GM23338 (cell line): ENCODE measurements at places on chromosomes 3 and 15. TPM values are rescaled to one million over a fixed set of nuclear protein-coding genes. Genes with fewer than 3 reads are reported as not detected.

The OSBPL10 gene
- 149 and 204 TPM in 2 replicates for total RNA-seq

The AEN gene
- 218 and 220 TPM in 2 replicates for total RNA-seq

The HCLS1 gene
- total RNA-seq, result 0.66 and 0.93 TPM in 2 replicates

The ATP6V1A gene
- 80.8 and 87.3 TPM in 2 replicates for total RNA-seq

The SNTN gene
- not detected in 2 replicates for total RNA-seq

The KCNMB3 gene
- total RNA-seq, result 0.58 and 1.3 TPM in 2 replicates

The GPR171 gene
- not detected in 2 replicates for total RNA-seq

The PLA2G4E gene
- not detected in 2 replicates for total RNA-seq

The POLQ gene
- 14.7 and 20.6 TPM in 2 replicates for total RNA-seq

The PCSK6 gene
- 6.7 and 7.8 TPM in 2 replicates for total RNA-seq

The RBPMS2 gene
- 36.9 and 53.3 TPM in 2 replicates for total RNA-seq

The IL17RD gene
- total RNA-seq, result 79.6 and 104 TPM in 2 replicates

GRCh38 chr3:19264424-19264823 is 116.1 kb downstream of the KCNH8 start:
- H3K4me3 ChIP-seq, result no peak overlapping the region
- no peaks in the 10 kb centered on the region for H3K36me3 ChIP-seq
- H3K4me1 ChIP-seq, result peaks cover 24% of the 10 kb centered on the region
- no peaks in the 10 kb centered on the region for H3K27me3 ChIP-seq

DNA sequence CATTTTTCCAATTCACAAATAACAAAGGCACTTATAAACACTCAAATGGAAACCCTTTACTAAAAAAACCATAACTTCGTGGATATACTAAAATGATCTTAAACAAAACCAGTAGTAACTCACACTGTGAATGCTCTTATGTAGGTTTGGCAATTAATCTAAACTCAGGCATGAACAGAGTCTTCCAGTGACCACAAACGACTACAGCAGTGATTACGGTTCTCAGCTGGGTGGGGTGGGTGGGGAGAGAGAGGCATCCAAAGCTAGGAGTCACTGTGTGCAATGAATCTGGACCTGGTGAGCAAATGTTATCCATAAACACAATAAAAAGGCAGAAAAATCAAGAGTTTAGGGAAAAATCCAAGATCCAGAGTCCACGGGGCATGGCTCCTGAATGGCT is 21.3 kb downstream of the SLC12A8 start:
- H3K4me3 ChIP-seq, result no peak overlapping the region
- no peaks in the 10 kb centered on the region; the same call in 1 of the 2 replicates for H3K36me3 ChIP-seq
- DNase-seq, result no peak
- H3K27ac ChIP-seq, result no peak overlapping the region
- no peaks in the 10 kb centered on the region for H3K27me3 ChIP-seq

DNA sequence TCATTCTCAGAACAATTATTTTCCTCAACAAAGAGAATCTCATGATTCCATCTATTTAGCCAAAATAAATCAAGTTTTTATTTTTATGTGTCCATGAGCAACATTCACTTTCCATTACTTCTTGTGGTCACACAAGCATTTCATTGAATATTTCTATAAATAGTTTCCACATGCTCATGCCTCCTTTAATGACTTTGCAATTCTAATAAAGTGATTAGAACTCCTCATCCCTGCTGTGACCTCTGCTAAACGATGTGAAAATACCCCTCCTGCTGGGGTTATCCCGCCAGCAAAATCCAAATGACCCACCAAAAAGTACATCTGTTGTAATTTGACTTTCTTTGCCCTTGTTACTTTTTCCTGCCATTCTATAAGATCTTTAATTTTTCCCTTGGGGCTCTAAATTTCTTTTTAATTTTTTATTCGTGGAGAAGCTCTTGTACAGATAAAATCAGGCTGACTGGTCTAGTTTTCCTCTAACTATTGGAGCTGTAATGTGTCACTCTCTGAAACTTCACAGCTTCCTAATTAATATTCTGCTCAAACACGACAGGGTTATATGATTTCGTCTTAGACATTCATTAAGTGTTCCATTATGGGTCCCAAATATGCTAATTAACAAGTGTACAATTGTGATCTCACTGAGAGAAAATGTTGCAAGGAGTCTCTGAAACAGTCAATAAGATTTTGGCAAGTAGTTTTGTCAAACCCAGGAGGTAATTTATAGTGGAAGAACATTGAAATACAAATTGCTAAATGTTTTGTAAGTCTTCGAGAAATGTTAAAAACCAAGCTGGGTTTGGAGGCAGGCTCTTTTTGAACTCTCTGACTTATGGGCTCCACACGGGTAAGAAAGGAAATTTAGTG is 533.1 kb upstream of the NAALADL2 start:
- no peaks in the 10 kb centered on the region; the same call in 1 of the 2 replicates for H3K4me1 ChIP-seq
- H3K36me3 ChIP-seq, result no peaks in the 10 kb centered on the region
- DNase-seq, result peak; percentile 24
- no peak overlapping the region for H3K4me3 ChIP-seq

- H3K4me3 ChIP-seq, result no peak overlapping the region
- no peaks in the 10 kb centered on the region for H3K36me3 ChIP-seq
- peaks cover 6% of the 10 kb centered on the region for H3K4me1 ChIP-seq
- H3K27ac ChIP-seq, result no peak overlapping the region
- H3K27me3 ChIP-seq, result no peaks in the 10 kb centered on the region
- no peak for DNase-seq
These were observed 1185.8 kb upstream of the ALCAM start for GRCh38 chr3:104180906-104181305.

GRCh38 chr3:141193066-141193830 is 38.4 kb upstream of the PXYLP1 start:
- H3K36me3 ChIP-seq, result no peaks in the 10 kb centered on the region
- no peak for DNase-seq
- H3K27ac ChIP-seq, result no peak overlapping the region
- no peaks in the 10 kb centered on the region for H3K4me1 ChIP-seq

- no peak overlapping the region for H3K4me3 ChIP-seq
- DNase-seq, result no peak
- H3K4me1 ChIP-seq, result no peaks in the 10 kb centered on the region
- no peak overlapping the region for H3K27ac ChIP-seq
These were observed 119.4 kb downstream of the SUCLG2 start for GRCh38 chr3:67535006-67535405.

- no peak for DNase-seq
- H3K4me3 ChIP-seq, result no peak overlapping the region
- H3K27ac ChIP-seq, result no peak overlapping the region
- no peaks in the 10 kb centered on the region for H3K36me3 ChIP-seq
- no peaks in the 10 kb centered on the region for H3K27me3 ChIP-seq
These were observed 6.1 kb upstream of the LRRC15 start for GRCh38 chr3:194375473-194376240.

- no peaks in the 10 kb centered on the region for H3K27me3 ChIP-seq
- H3K27ac ChIP-seq, result no peak overlapping the region
- no peak for DNase-seq
- peaks cover 32% of the 10 kb centered on the region for H3K4me1 ChIP-seq
These were observed 177.3 kb downstream of the CDIN1 start for GRCh38 chr15:36756707-36757106.

DNA sequence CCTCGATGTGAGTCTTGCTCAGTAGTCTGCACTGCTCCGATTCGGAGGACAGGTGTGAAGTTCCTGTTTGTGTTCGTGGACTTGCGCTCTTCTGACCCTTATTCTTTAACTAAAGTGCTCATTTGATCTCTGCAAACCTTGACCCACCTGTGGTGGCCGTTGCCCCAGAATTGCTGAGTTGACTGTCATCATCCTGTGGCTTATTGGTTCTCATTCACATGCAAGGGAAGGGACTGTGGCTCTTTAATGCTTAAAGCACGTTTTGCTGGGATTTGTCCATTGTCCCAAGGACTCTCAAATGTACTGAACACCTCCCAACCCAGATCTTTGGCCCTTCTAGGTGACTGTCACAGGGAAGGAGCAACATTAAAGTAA is 13.4 kb downstream of the SYNM start:
- H3K4me3 ChIP-seq, result no peak overlapping the region
- H3K4me1 ChIP-seq, result no peaks in the 10 kb centered on the region
- no peak overlapping the region for H3K27ac ChIP-seq
- H3K36me3 ChIP-seq, result no peaks in the 10 kb centered on the region
- no peak for DNase-seq

GRCh38 chr3:116056280-116056679 is 389.0 kb downstream of the LSAMP start:
- H3K36me3 ChIP-seq, result no peaks in the 10 kb centered on the region
- no peak overlapping the region for H3K27ac ChIP-seq
- no peaks in the 10 kb centered on the region for H3K27me3 ChIP-seq
- no peak for DNase-seq
- H3K4me1 ChIP-seq, result no peaks in the 10 kb centered on the region; the same call in 1 of the 2 replicates

- no peaks in the 10 kb centered on the region for H3K4me1 ChIP-seq
- no peak overlapping the region for H3K27ac ChIP-seq
- H3K4me3 ChIP-seq, result no peak overlapping the region
- H3K36me3 ChIP-seq, result no peaks in the 10 kb centered on the region
- no peaks in the 10 kb centered on the region for H3K27me3 ChIP-seq
These were observed 59.5 kb upstream of the POU1F1 start for GRCh38 chr3:87335931-87336330.

GRCh38 chr3:40237889-40238571 is 71.5 kb upstream of the EIF1B start:
- H3K27me3 ChIP-seq, result no peaks in the 10 kb centered on the region
- peak; percentile 73 for DNase-seq
- H3K4me1 ChIP-seq, result peaks cover 3% of the 10 kb centered on the region; the same call in 1 of the 2 replicates
- no peaks in the 10 kb centered on the region for H3K36me3 ChIP-seq
- no peak overlapping the region for H3K4me3 ChIP-seq

GRCh38 chr3:46913644-46914043 is 36.1 kb downstream of the PTH1R start:
- no peak for DNase-seq
- H3K27ac ChIP-seq, result no peak overlapping the region

GRCh38 chr3:193813501-193813830 is 220.5 kb downstream of the OPA1 start:
- H3K4me1 ChIP-seq, result peaks cover 88% of the 10 kb centered on the region
- no peaks in the 10 kb centered on the region for H3K36me3 ChIP-seq
- peak; percentile 61 for DNase-seq
- H3K27ac ChIP-seq, result peak overlapping the region; percentile 96

- no peak overlapping the region for H3K4me3 ChIP-seq
- peaks cover 21% of the 10 kb centered on the region for H3K4me1 ChIP-seq
- no peak for DNase-seq
- H3K27me3 ChIP-seq, result no peaks in the 10 kb centered on the region
These were observed 21.3 kb upstream of the RSL24D1 start for GRCh38 chr15:55218056-55218455.

GRCh38 chr3:151371526-151371925 is 13.0 kb downstream of the P2RY12 start:
- H3K4me1 ChIP-seq, result no peaks in the 10 kb centered on the region
- no peaks in the 10 kb centered on the region for H3K27me3 ChIP-seq
- DNase-seq, result no peak
- no peak overlapping the region for H3K27ac ChIP-seq
- H3K4me3 ChIP-seq, result no peak overlapping the region

- no peak overlapping the region for H3K27ac ChIP-seq
- no peaks in the 10 kb centered on the region for H3K36me3 ChIP-seq
- H3K4me1 ChIP-seq, result peaks cover 28% of the 10 kb centered on the region
- peak; percentile 56 for DNase-seq
These were observed 223.2 kb downstream of the MTHFS start for GRCh38 chr15:79673416-79674123.

- H3K4me3 ChIP-seq, result no peak overlapping the region
- DNase-seq, result no peak
- no peaks in the 10 kb centered on the region for H3K36me3 ChIP-seq
- peaks cover 4% of the 10 kb centered on the region; the same call in 1 of the 2 replicates for H3K4me1 ChIP-seq
- H3K27ac ChIP-seq, result no peak overlapping the region
These were observed 80.6 kb downstream of the CCR1 start for GRCh38 chr3:46127503-46127902.

DNA sequence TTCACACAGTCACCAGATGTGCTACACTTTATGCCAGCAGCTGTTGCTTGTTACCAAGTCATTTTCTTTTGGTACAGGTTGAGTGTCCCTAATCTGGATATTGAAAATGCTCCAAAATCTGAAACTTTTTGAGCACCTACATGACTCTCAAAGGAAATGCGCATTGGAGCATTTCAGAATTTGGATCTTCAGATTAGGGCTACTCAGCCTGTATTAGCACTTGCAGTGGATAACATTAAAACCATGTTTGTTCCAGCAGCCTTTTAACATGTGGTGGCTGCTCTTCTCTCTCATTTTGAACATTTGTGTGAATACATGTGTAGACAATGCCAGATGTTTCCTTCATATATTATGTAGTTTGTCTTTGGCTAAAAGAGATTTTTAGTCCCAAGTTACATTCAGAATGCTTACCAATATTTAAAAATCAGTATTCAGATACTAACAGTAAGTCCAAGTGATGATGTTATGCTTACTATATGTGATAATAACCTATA is 230.9 kb upstream of the UBE2E1 start:
- no peak overlapping the region for H3K27ac ChIP-seq
- no peaks in the 10 kb centered on the region for H3K36me3 ChIP-seq
- 0 out of 2 replicates have a peak, but pooled peaks cover 8% of the 10 kb centered on the region for H3K4me1 ChIP-seq
- no peak for DNase-seq
- H3K27me3 ChIP-seq, result no peaks in the 10 kb centered on the region

DNA sequence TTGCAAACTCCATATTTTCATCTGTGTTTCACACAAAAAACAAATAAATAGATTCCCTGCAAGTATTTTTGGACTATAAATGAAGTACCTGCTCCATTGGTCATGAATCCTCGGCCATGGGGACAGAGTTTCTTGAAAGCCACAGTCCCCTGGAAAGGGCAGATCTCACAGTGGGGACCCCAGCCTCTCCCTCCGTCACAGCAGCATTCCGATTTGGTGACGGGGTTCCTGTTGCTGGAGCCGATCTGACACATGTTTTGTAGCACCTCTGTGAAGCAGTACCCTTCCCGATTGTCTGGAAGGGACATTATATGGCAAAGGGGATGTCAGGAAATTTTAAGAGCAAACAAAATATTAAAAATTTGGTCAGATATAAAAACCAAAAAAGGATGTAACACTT is 96.2 kb downstream of the DUT start:
- no peak overlapping the region for H3K4me3 ChIP-seq
- H3K27ac ChIP-seq, result no peak overlapping the region
- H3K27me3 ChIP-seq, result no peaks in the 10 kb centered on the region
- no peak for DNase-seq

- no peaks in the 10 kb centered on the region for H3K36me3 ChIP-seq
- H3K27ac ChIP-seq, result no peak overlapping the region
- peaks cover 28% of the 10 kb centered on the region for H3K4me1 ChIP-seq
- H3K4me3 ChIP-seq, result no peak overlapping the region
These were observed 79.3 kb upstream of the LMOD3 start for GRCh38 chr3:69201658-69202057.

DNA sequence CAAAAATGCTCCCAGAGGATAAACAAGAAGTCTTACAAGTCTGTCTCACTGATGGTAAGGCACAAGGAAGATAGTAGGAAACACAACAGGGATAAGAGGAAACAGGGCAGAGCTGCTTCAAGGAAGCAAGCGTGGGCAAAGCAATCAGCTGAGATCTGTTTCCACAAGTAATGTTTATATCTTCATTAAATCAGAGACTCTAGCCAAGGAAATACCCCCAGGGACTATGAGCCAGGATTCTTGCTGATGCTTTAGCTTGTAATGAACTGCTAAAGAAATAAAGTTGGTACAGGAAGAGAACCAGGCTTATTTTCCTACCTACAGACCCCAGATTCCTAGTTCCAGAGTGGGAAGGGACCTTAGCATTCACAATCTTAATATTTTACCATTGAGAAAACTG is 112.7 kb upstream of the C3orf80 start:
- no peak for DNase-seq
- H3K4me3 ChIP-seq, result no peak overlapping the region
- H3K27ac ChIP-seq, result no peak overlapping the region
- no peaks in the 10 kb centered on the region for H3K4me1 ChIP-seq
